Karpas-422 (cell line): ENCODE measurements at places on chromosomes 11 and 22.
A peak's percentile ranks its signal among the peaks of the same experiment; 100 is the strongest.

GRCh38 chr11:37141707-37142106, 543.7 kb upstream of the RAG2 start:
- DNase-seq = no peak

DNA sequence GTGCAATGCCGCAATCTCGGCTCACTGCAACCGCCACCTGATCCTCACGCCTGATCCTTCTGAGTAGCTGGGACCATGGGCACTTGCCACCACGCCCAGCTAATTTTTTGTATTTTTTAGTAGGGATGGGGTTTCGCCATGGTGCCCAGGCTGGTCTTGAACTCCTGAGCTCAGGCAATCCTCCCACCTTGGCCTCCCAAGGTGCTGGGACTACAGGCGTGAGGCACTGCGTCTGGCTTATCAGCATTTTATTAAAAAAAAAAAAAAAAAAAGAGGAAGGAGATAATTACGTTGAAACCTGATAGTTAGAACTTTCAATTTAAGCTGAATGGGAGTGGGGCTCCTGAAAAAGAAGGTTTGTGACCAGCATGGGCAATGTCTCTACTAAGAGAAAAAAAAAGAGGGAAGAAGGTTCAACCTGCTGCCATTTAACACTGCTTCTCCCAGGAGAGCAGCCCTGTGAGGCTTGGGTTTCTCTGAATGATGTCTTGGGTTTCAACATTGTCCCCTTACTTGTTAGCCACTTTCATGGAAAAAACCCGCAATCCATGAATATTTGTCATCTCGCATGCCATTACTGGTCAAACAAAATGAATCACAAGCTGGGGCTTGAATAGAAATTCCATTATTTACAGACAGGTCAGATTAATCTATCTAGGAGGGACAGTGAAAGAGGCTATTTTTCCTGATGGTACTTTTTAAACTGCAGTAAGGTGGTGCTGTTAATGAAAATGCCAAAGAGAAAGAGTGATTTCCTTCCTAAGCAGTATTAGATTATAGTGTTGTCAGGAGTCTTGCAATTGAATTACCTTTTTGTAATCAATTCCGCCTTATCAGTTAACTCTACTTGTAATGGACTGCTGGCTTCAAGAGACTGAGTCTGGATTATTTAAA, 72.5 kb downstream of the PACS1 start:
- DNase-seq = peak; percentile 78

- DNase-seq = no peak
Measured at GRCh38 chr11:69213316-69213715, 57.6 kb downstream of the SMIM38 start.

GRCh38 chr11:10622957-10623791, 54.7 kb upstream of the LYVE1 start:
- DNase-seq = peak; percentile 54

GRCh38 chr11:10426475-10426874, 28.6 kb upstream of the AMPD3 start:
- no peak for DNase-seq

DNA sequence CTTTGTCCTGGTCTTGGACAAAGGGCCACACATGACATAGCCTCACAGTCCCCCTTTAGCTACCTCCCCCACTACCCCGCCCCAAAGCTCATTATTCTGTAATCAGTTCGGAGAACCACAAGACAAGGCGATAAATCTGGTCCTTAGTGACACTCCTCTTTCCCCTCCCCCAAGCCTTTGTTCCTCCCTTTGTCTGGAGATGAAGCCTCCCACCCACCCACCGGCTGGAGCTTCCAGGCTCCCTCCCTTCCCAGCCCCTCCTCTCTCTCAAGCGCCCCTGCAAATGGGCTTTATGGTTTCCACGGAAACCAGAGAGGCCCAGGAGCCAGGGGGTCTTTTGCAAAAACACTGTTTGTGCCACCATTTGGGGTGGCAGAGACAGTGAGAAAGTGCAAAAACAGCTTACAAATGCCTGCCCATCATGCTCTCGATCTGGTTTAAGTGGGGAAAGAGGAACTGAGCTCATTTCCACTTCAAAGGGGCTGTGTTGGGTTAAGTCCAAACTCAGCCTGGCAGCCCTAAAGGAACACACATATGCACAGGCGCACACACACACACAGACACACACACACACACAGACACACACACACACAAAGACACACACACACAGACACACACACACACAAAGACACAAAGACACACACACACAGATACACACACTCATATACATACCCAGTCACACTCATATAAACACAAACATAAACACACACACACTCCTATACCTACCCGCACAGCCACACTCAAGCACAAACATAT, 23.5 kb downstream of the APLNR start:
- DNase-seq = no peak

- DNase-seq = no peak
Measured at GRCh38 chr11:14679662-14680061, 36.1 kb downstream of the PDE3B start.

- no peak for DNase-seq
Measured at GRCh38 chr11:111938687-111939160, 1.6 kb downstream of the DIXDC1 start.

- no peak for DNase-seq
Measured at GRCh38 chr11:10155793-10156490, 138.1 kb downstream of the SBF2 start.

GRCh38 chr11:130076778-130077481, 7.2 kb downstream of the APLP2 start:
- DNase-seq = no peak

DNA sequence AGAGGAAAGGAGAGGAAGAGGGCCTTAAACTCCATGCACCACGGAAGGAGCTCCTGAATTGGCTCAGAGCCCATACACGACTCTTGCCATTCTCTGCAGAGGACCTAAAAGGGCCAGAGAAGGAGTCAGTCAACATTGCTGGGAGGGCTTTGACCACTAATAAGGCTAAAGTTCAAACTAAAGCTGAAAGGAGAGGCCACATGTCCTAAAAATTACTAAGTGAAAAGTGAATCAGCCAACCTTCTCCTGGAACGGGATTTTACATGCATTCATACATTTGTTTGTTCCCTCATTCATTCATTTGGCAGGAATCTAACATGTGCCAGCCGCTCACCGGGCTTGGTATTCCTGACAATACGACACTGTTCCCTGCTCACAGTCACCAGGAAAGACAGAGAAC, 10.5 kb downstream of the CLMP start:
- DNase-seq = no peak

GRCh38 chr11:8101421-8101820, 20.4 kb downstream of the TUB start:
- no peak for DNase-seq

DNA sequence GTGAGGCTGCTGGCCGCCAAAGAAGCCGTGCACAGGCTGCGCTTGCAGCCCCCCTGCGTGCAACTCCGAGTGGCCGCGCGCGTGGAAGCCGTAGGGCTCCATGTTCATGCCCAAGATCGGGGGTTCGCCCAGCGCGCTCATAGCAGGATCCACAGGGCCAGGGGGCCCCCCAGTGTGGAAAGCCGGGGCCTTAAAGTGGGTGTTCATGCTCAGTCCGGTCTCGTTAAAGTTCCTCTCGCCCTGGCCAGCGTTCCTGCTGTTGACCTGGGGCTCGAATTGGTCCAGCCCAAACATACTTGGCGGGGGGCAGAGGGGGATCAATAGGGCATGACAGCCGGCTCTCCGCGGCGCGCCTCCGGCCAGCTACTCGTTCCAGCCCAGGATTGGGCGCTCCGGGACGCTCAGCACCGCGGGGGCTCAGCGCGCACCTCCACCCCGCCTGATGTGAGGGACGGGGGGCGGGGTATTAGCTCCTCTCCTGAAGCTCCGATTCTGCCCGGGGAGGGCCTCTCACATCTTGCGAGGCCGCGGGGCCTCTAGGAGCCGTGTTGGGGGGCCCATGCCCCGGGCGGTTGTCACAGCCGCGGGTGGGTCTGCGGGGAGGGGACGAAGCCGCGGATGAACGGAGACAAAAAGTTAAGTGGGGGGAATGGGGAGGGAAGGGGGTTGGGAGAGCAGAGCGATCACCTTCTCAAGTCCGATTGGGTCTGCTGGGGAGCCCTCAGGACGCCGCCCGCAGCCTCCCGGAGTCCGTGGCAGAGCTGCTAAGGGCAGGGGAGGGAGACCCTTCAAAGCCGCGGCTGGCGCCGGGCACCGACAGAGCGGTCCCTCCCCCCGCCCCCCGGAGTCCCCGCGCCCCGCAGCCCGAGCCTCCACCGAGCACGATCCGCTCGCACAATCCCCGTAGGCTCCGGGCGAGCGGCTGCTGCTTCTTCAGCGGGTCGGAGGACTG, 1.0 kb downstream of the MN1 start:
- DNase-seq = no peak

DNA sequence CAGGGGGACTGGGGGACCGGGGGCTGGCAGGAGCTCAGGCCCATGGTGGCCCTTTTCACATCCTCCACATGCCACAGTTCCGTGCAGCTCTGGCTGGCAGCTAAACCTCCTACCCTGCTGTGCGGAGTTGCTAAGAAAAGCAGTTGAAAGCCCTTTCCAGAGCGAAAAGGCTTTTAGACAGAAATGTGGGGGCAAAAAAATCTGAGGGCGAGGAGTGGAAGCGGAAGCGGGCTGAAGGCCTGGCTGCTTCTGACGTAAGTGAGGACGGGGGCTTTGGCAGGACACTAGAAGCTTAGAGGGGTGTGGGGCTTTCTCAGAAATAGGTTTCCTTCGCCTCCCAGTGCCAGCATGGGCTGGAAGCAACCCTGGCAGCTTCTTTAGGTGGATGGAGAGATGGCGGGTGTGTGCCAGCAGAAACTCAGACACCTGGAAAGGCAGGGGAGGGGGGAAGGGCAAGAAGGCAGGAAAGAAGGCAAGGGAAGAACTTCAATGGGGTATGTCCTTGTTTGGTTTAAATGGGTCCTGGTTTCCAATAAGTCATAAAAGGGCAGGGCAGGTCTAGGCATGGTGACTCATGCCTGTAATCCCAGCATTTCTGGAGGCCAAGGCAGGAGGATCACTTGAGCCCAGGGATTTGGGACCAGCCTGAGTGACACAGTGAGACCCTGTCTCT, 11.2 kb upstream of the DGKZ start:
- DNase-seq = no peak

DNA sequence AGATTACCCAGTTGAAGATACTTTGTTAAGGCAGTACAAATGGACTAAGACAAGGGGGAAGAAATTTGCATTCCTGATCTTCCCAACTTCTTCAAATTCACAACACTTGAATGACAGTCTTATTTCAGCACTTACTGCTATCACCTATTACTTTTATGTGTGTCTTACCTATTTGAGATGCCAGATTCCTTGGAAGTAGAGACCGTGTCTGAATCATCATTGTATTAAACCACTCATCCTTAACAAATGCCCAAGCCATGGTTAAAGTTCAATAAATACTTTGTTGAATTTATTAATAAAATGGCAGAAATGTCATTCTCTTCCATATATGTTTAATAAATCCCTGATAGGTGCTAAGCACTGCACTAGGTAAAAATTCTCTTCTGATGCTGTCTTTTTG, 18.3 kb downstream of the SC5D start:
- no peak for DNase-seq

- peak; percentile 49 for DNase-seq
Measured at GRCh38 chr11:119432484-119433357, 9.7 kb upstream of the THY1 start.

DNA sequence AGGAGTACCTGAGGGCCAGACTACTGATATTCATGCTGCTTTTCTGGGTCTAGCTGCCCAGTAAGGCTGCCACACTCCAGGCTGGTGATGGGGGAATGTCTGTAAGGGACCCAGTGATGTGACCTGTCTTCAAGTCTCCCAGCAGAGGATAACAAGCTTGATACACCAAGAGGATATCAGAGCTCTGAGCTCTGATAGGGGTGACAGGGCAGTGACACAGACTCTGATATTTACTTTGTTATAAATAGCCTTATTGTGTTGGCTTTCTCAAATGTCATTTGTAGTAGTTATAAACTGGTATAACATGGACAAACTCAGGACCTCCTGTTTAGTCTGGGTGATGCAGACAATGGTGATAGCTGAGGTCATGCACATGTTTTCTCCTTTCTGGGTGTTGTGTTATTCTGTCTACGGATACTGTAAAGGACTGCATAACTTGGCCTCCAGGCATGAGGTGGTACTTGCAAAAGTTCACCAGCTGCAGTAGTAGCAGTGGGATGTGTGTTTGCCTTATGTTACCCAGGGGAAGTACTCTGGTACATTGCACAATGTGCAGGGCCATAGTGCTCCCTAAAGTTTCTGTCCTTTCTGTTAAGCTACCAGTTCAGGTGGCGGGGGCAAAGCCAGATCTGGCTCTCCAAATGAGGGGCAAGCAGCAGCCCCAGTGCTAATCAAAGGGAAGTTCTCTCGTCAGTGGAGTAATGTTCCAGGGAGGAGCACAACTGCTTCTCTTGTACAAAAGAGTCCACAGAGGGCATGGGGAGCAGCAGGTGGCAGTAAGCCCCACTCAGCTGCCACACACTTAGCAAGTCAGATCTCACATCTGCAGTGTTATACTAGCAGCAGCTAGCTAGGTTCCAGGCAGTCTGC, 812.2 kb downstream of the JRKL start:
- no peak for DNase-seq

GRCh38 chr22:37639771-37640590, 512 bp downstream of the SH3BP1 start:
- DNase-seq = peak; percentile 75

GRCh38 chr11:120800206-120800605, 223.7 kb upstream of the TBCEL start:
- no peak for DNase-seq

DNA sequence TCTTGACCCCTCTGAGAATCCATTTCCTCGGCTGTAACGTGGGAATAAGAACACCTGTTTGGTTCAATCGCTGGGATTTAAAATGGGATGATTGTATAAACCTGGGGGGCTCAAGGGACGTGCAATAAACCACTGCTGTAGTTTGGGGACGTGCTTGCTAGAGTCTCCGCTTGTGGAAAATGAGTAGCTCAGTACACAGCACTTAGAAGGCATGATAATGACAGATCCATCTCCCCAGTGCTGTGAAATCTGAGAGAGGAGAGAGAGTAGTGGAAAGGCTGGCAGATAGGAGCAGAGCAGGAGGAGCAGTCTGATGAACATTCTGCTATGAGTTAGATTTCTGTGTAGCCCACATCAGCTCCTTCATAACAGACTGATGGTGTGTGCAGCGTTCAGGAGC, 256.5 kb downstream of the MN1 start:
- DNase-seq = no peak
